ENCODE measurements at places on chromosomes 12 and 14.
A peak's percentile ranks its signal among the peaks of the same experiment; 100 is the strongest.

DNA sequence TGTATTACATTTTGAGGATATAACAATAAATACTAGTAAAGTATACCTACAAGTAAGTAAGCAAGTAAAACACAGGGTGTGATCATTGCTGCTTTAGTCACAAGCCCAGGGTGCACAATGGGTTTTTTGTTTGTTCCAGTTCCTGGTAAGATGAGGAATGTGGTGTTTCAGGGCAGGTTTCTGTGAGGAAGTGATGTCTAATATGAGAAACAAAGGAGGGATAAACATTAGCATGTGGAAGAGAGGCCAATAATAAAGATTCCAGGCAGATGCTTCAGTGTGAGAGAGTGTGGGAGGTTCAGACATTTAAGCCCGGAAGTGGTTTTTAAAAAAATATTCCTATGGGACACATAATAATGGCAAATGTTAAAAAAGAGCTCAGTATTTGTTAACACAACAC is 808.1 kb upstream of the USP15 start:
- peak; percentile 1 for DNase-seq

- DNase-seq, result peak; percentile 83
Measured at GRCh38 chr12:120903412-120904196, 554 bp downstream of the SPPL3 start.

GRCh38 chr12:130162267-130162666 is at the start of gene FZD10:
Gene FZD10, plus strand, starts transcription at chr12:130162464. Its CDS starts 479 bp downstream, at chr12:130162943.
- DNase-seq, result peak; percentile 83

GRCh38 chr12:7486512-7486911 is 17.1 kb downstream of the CD163 start:
- no peak for DNase-seq

GRCh38 chr14:84273181-84273580 is 1256.8 kb upstream of the FLRT2 start:
- DNase-seq, result no peak

DNA sequence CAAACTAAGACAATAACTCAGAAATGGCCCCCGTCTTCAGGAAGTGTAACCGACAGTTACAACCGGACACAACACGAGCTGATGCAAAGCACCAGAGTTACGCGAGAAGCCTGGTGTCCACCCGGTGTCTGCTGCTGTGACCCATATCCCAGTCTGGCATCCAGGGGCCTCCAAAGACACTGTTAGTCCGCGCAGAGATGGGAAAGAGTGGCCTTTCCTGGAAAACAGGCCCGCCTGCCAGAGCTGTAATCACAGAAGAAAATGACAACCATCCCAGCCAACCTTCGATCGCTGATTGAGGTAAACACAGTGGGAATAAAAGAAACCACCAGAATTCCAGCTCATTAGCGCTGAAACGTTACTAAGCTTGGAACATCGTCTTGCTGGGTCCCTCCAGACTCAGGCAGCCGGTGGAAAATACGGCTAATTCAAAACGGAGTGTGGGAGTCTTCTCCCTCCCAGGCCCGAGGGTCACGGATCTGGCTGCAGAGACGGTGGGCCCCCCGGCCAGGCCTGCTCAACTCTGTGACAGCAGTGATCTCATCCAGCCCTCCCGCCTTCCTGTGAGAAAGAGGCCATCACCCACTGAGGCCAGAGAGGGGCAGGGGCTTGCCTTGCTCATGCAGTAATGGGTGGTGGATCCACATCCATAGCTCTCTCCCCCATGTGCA is 273.9 kb upstream of the RTL1 start:
- DNase-seq, result peak; percentile 87

GRCh38 chr12:34598851-34599529 is 576.7 kb downstream of the ALG10 start:
- DNase-seq, result peak; percentile 16

DNA sequence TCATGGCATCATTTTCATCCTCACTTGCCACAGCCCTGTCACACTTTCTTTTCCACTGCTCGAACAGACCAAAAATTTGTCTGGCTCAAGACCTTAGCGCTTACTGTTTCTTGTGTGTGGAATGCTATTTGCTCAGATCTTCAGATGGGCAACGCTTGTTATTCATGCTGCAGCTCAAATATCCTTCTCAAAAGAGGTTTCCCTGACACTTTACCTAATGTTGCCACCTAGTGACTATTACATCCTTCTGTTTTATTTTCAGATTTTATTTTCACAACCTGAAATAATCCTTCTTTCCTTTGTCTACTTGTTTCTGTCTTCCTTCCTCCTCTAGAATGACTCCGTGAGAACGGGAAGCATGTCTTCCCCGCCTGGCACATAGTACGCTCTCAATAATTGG is 5.6 kb downstream of the FBXO33 start:
- peak; percentile 47 for DNase-seq

DNA sequence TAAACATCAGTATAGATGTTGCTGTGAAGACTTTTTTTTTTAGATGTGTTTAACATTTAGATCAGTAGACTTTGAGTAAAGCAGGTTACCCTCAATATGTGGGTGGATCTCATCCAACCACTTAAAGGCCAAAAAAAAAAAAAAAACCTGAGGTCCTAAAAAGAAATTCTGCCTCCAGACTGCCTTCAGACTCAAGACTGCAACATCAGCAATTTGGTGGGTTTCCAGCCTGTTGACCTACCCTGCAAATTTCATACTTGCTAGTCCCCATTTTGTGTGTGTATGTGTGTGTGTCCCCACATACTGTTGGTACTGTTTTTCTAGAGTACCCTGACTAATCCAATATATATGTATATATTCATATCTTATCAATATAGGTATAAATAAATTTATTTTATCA is 55.6 kb downstream of the OSBPL8 start:
- no peak for DNase-seq

GRCh38 chr12:118319627-118320026 is 53.1 kb downstream of the TAOK3 start:
- no peak for DNase-seq

GRCh38 chr12:63899396-63899795 is 54.9 kb downstream of the SRGAP1 start:
- no peak for DNase-seq

- DNase-seq, result no peak
Measured at GRCh38 chr12:119225454-119225853, 46.7 kb downstream of the HSPB8 start.

- DNase-seq, result peak; percentile 84
Measured at GRCh38 chr12:111812881-111813741, 28.9 kb upstream of the MAPKAPK5 start.

- no peak for DNase-seq
Measured at GRCh38 chr14:97266653-97267052, 469.5 kb downstream of the VRK1 start.

DNA sequence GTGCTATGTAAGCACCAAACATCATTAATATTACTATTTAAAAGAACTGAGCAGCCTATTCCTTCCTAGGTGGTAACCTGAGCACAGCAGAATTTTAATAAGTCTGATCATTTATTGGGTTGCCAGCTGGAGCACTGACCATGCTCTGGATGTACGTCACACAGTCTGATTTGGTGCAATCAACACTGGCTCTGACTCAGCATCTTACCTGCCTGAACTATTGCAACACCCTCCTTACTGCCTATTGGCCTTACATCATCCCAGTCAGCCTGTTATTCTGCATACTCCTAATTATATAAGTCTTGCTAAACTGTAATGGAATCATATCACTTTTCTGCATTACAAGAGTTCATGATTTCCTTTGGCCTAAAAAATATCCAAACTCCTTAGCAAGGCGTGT is 149.7 kb downstream of the PTPRO start:
- DNase-seq, result no peak

DNA sequence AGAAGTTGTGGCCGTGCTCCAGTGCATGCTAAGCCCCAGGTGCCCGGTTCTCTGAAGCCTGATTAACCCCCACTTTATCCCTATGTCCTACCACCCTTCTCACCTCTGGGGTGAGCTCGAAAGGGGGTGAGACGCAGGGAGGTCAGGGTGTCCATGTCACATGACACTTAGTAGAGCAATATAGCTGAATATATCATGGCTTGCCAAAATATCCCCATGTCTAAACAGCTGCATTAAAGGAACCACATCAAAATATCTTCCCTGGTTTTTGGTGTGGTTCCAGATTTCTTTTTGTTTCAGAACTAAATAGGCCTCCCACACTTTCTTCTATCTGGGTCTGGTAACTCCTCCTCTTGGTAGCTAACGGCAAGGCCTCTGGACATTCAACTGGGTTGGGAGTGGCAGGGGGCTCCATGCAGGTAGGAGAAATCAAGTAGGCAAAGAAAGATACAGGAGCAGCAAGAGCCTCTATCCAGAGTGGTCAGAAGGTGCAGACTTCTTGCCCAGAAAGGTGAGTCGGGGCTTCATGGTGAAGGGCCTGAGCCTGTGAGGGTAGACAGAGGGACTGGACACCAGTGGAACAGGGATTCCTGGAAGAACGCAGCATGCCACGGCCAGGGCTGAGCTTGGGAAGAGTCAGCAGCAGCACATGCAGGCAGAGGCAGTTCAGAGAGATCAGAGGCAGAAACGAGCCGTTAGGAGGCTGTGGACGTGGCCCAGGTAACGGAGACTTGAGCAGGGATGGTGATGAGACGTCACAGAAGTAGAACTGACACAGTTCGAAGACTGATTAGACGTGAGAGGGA is 202.8 kb upstream of the DIO3 start:
- DNase-seq, result no peak

DNA sequence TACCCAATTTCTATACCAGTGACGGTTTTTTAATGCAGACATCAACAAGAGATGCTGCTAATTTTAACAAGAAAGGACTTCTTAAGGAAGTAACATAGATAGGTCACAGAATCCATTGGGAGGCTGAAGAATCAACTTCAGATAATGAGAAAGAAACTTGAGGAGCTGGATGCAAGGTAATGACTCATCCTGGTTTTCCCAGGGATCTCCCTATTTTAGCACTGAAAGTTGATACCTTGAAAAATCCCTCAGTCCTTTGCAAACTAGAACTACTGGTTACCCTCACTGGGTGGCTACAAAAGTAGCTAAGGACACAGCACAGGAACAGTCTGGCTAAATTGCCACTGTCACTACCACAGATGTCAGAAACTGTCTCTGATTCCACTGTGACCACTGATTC is 561.9 kb downstream of the FLRT2 start:
- DNase-seq, result no peak

All from stomach (tissue), 19 donors.